ENCODE measurements at places on chromosomes 1 and 21. TPM values are rescaled to one million over a fixed set of nuclear protein-coding genes. Genes with fewer than 3 reads are reported as not detected.

S100A14 gene
- not detected for total RNA-seq

IGSF8 gene
- 28.8 TPM for total RNA-seq

MIXL1 gene
- not detected for total RNA-seq

HEYL gene
- total RNA-seq: 2.4 TPM

HSF2BP gene
- total RNA-seq: not detected

Data from subcutaneous adipose tissue (tissue), 4 donors.